ENCODE measurements at places on chromosomes 16 and 17. TPM values are rescaled to one million over a fixed set of nuclear protein-coding genes. Genes with fewer than 3 reads are reported as not detected.

Gene REXO5
- 5.1 TPM for total RNA-seq

Gene ARHGAP44
- total RNA-seq: 7.9 TPM

Gene SLC6A2
- not detected for total RNA-seq

Gene BCO1
- not detected for total RNA-seq

Gene PABPN1L
- total RNA-seq: not detected

Gene FBXW10
- total RNA-seq: 0.24 TPM

Gene CFAP97D1
- not detected for total RNA-seq

Gene SMIM22
- total RNA-seq: not detected

Gene WNT9B
- total RNA-seq: 0.13 TPM

Gene HOXB4
- 0.75 TPM for total RNA-seq

Gene CDRT15L2
- not detected for total RNA-seq

Gene KRTAP9-4
- total RNA-seq: not detected

Gene GUCY2D
- total RNA-seq: not detected

Gene ITGAX
- total RNA-seq: 1.2 TPM

Gene CA7
- not detected for total RNA-seq

Gene VASN
- 5.7 TPM for total RNA-seq

Gene CCL13
- 1.6 TPM for total RNA-seq

Gene PNMT
- 7.1 TPM for total RNA-seq

Gene ATP2C2
- not detected for total RNA-seq

Gene NPW
- total RNA-seq: not detected

Gene CHST5
- total RNA-seq: 0.22 TPM

Gene SEZ6L2
- total RNA-seq: 0.70 TPM

Gene NACA2
- not detected for total RNA-seq

Gene NLRC5
- total RNA-seq: 9.9 TPM

Gene HOXB3
- 1.6 TPM for total RNA-seq

Gene CCT6B
- 1.8 TPM for total RNA-seq

Gene ITGAD
- total RNA-seq: not detected

Gene TMEM100
- 15.5 TPM for total RNA-seq

Gene SULT1A4
- 9.5 TPM for total RNA-seq

Gene SPATA32
- total RNA-seq: not detected

Gene PRR15L
- not detected for total RNA-seq

Gene MILR1
- total RNA-seq: 2.2 TPM

Gene TPSB2
- total RNA-seq: 10.1 TPM

Gene CLEC19A
- not detected for total RNA-seq

Gene C16orf86
- 4.3 TPM for total RNA-seq

Gene CCL14
- total RNA-seq: 7.2 TPM

Gene VPS25
- total RNA-seq: 30.3 TPM

Gene TBC1D24
- 11.8 TPM for total RNA-seq

Gene SLC16A11
- total RNA-seq: 0.56 TPM
